NCI-H1694 treated with DMSO at 0.1 percent for 48 hours (cell line): ENCODE measurements at places on chromosomes 6 and 20.

DNA sequence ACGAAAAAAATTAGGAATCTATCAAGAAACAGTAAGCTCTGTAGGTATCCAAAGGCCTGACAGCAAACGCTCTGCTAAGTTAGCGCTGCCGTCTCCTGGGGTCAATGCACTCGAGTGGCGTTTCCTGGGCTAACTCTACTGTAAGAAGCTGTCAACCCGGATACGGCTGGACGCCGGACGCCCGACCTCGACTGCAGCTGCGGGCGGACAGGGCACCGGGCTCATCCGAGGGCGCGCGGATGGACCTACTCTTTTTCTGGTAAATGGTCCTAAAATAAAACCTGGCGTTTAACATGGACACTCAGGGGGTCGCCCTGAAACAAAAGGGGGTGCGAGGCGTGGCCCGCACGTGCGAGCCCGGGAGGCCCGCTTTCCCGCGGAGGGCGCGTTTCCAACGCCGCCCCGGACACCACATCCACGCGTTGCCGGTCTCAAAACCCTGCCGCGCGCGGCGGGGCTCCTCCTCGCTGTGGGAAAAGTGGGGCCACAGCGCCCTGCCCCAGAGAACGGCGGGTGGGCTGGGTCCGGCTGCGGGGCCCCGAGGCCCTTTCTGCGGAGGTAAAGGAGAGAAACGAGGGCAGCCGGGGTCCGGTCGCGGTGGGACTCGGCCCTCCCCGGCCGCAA, 537 bp downstream of the TCP1 start:
- no peak for DNase-seq

- DNase-seq, result no peak
Observed at GRCh38 chr20:45157962-45158361, 16.7 kb upstream of the PI3 start.

GRCh38 chr20:54717983-54718382, 242.6 kb downstream of the DOK5 start:
- no peak for DNase-seq

DNA sequence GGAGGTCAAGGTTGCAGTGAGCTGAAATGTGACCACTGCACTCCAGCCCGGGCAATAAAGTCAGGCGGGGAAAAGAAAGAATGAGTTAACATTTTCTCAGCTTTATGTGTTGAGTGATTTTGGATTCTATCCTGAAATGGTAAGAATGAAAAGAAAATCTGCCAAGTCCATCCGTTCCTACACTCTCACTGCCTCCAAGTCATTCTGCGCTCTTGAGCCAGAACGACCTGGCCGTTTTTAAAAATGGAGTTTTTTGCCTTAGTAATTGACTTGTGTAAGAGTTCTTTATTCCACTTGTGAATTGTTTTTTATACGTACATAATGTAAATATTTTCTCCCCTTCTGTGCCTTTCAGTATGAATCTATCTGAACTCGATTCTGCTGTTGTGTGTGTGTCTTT, 28.7 kb downstream of the DNAJC5 start:
- no peak for DNase-seq

- no peak for DNase-seq
Observed at GRCh38 chr6:37017606-37018197, 12.2 kb downstream of the FGD2 start.

GRCh38 chr20:16662467-16662866, 67.4 kb upstream of the SNRPB2 start:
- DNase-seq, result peak; percentile 13

GRCh38 chr6:108243836-108244235, 17.0 kb downstream of the SNX3 start:
- DNase-seq, result no peak

DNA sequence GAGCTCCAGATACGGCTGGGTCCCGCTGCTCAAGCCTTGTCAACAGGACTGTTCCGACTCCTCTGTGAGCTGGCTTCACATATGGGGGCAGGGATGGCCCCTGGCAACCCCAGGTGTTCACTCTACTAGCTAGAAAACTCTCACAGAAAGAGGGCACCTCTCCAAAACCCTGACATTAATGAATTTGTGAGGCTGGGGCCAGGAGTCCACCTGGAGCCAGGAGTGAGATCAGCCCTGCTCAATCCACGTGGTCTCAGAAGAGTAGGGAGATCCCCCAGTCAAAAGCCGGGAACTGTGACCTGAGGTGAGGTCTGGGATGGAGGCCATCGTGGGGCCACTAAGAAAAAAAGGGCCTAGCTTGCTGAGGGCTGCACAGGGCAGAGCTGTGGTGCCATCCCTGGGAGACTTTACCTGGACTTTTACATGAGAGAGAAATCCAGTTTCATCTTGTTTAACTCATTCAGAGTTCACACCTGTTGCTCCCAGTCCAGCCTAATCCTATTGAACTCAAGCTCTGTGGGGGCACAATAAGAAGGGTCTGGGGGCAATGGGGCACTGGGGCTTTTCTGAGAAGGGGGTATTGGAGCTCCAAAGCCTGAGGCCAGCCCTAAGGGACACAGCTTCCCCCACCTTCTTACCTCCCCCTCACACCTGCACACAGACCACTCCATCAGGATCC, 144.3 kb upstream of the MLN start:
- no peak for DNase-seq

DNA sequence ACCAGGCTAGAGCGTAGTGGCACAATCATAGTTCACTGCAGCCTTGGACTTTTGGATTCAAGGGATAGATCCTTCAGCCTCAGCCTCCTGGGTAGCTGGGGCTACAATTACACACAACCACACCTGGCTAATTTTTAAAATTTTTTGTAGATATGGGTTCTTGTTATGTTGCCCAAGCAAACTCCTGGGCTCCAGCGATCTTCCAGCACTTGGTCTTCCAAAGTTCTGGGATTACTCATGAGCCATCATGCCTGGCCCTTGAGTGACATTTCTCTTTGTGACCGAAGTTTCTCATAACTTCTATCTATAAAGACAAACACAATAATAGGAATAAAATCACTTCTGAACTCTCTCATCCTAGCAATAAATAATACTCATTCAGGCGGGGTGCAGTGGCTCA, 26.1 kb upstream of the GMPR start:
- DNase-seq, result no peak
